Posterior vena cava (tissue), 2 donors: ENCODE measurements at places on chromosomes 5 and 9. TPM values are rescaled to one million over a fixed set of nuclear protein-coding genes. Genes with fewer than 3 reads are reported as not detected.

Gene OR1J2
- total RNA-seq, result not detected

Gene CATSPER3
- 0.43 TPM for total RNA-seq

Gene IL33
- 83.1 TPM for total RNA-seq

Gene TEX48
- total RNA-seq, result not detected

Gene TRPM6
- 0.60 TPM for total RNA-seq

Gene DMRT3
- not detected for total RNA-seq
